ENCODE measurements at places on chromosomes 7 and 10. TPM values are rescaled to one million over a fixed set of nuclear protein-coding genes. Genes with fewer than 3 reads are reported as not detected.

Gene PNLIPRP2
- total RNA-seq, result not detected

Gene ANKRD2
- total RNA-seq, result 0.36 TPM

Gene PPP1R17
- total RNA-seq, result not detected

Gene KCND2
- under 0.01 TPM for total RNA-seq

Gene GPRIN2
- not detected for total RNA-seq

Gene EEPD1
- total RNA-seq, result 5.2 TPM

Gene NME8
- total RNA-seq, result not detected

Gene PSD
- under 0.01 TPM for total RNA-seq

Gene SSMEM1
- total RNA-seq, result not detected

Gene CFAP58
- total RNA-seq, result 0.36 TPM

Gene CRTAC1
- total RNA-seq, result 0.34 TPM

Gene CDHR1
- not detected for total RNA-seq

Gene SPDYE2
- not detected for total RNA-seq

Gene RPEL1
- total RNA-seq, result under 0.01 TPM

Gene TMEM139
- not detected for total RNA-seq

Gene FAM25C
- not detected for total RNA-seq

Data from melanocyte of skin (primary cell).